GM13977 (cell line): ENCODE measurements at places on chromosomes 1 and 21.

DNA sequence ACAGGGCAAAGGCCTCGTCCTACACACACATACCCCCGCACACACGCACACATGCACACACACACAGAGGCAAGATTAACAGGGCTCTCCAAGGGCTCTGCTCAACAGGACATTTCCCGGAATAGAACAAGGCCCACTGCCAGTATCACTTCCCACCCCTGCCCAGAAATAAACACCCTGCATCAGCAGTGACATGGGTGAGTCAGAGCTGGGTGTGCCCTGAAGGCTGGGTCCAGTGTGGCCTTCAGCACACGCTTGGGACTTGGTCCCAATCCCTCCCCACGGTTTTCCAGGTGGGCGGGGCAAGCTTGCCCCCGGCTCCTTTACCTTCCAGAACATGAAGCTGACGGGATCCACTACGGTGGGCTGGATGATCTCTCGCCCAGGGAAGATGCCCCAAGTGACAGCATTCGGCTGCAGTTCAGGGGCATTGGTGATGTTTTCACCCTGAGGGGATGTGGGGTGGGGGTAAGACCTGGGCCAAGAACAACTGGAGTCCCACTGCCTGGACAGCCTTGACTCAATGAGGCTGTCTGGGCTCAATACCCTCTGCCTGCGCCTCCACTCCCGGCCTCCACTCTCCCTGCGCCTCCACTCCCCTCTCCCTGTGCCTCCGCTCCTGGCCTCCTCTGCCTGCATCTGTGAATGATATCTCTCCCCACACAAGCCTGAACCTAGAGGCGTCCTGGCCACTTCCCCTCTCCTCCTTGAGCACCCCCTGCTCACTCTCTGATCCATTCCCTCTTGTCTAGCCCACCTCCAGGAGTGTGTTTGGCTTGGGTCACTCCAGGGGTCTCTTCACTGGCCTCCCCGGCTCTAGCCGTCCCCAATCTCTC, 14.7 kb downstream of the MTHFR start:
- no peak for DNase-seq

DNA sequence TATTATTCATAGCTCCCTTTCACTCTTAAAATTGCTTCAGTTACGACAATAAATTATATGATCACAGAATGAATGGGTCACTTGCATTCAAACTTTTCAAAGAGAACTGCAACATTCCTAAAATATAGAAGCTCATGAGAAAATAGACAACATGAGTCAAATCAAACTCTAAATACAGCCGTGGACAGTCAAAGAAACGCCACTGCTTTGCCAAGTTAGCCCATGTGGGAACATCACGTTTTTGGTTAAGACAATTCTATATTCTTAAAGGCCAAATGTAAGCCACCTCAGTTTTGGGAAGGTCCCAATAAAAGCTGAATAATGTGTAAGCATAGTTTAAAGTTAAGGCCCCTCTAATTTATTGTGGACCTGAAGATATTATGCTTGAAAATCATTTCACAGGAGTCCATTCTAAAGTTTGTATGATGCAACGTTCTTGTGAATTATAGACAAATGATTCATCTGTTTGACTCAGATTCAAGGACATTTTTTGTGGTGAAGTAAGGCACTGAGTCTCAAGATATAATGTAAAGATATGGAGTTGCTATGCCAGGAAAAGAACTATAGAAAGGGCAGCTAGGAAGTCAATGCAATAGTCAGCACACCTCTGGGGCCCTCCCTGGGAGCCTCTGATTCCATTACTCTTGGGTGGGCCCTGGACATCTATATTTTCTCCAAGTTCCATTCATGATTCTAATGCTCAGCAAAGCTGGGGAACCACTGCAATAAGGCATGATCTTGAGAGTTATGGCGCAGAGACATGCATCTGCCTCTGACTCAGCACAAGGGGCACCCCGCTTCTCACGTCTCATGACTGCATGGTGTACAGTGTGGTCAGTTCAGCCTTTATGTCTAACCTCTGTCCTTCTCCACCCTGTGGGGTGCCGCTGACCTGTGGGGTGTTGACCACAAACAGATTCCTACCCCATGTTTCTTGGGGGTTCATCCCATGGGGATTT, 33.9 kb downstream of the ETS2 start:
- DNase-seq = no peak

- no peak for DNase-seq
Observed at GRCh38 chr1:5960336-5960735, 31.9 kb downstream of the NPHP4 start.

- no peak for DNase-seq
Observed at GRCh38 chr1:228310162-228310792, 96.4 kb downstream of the TRIM11 start.

- no peak for DNase-seq
Observed at GRCh38 chr1:211192227-211192626, 58.3 kb upstream of the KCNH1 start.

DNA sequence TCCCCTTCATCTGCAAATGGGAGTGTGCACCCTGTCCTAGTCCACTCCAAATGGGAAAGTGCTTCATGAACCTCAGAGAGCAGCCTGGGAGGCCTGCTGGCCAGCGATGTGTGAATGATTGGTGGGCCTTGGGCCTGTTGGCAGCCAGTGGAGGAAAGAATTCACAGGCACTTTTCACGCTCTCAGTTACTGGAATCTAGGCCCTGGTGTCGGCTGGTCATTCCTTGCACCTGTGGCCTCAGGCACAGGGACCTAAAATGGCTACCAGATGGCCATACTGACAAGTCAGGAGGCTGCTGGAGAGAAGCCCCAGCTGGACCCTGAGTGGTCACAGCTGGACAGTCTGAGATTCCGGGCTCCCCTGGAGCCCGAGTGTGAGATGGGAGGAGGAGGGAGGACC, 18.4 kb upstream of the EDN2 start:
- DNase-seq = no peak

DNA sequence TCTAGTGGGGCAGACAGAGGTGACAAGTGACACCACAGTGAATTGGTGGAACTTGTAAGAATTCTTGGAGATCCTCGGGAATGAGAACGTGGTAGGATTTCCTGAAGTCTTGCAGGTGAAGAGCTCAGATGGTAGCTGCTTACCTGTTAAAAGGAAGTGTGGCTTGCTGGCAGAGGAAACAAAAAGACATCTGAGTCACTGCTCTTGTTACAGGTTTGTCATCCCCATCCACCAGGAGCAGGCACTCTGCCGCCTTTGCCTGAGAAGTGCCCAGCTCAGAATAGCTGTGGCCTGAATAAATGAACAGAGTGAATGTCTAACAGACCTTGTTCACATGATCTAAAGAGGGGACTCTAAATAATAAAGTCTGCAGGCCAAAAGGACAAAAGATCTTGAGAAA, 12.3 kb upstream of the ZSCAN20 start:
- DNase-seq = no peak

DNA sequence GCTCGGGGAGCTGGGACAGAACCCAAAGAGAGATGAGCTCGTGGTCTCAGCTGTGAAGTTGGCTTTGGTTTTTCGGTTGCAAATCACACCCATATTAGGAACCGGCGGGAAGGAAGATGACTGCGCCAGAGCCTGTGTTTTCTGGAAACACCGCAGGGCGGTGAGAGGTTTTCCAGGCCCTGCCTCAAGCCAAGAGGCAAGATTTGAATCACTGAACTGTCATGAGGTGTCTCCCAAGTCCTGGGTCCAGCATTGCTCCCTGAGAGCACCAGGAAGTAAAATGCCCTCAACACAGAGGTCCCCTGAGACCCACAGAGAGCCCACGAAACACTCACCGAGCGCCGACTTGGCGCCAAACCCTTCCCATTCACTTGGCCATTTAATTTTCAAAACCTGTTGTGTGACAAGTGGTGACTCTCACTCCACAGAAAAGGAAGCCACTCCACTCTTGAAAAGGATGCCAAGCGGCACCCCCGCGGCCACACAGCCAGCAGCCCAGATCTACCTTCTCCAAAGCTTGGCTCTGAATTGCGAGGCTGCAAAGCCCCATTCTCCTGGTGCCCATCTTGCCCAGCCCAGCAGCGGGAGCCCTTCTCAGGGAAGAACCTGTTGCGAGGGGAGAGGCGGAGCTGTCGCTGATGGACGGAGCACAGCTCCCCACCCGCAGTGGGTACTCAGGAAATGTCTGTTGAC, 99.0 kb upstream of the RUNX3 start:
- no peak for DNase-seq

DNA sequence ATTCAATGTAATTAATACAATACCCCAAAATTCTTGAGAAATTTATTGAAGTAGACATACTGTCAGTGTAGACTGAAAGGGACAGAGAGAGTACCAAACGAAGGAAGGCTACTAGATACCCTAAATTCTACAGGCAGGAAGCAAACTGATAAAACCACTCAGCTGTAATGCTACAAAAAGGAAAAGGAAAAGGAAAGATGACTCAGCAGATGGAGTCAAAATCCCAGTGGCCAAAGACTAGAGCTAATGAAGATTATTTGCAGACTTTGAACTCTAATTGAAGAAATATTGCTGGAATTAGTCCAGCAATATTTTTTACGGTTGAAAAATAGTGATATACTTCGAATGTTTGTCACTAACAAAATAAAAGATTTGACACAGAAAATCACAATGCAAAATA, 671.9 kb downstream of the BRINP3 start:
- no peak for DNase-seq

- no peak for DNase-seq
Observed at GRCh38 chr1:52691821-52692220, 6.3 kb downstream of the COA7 start.

DNA sequence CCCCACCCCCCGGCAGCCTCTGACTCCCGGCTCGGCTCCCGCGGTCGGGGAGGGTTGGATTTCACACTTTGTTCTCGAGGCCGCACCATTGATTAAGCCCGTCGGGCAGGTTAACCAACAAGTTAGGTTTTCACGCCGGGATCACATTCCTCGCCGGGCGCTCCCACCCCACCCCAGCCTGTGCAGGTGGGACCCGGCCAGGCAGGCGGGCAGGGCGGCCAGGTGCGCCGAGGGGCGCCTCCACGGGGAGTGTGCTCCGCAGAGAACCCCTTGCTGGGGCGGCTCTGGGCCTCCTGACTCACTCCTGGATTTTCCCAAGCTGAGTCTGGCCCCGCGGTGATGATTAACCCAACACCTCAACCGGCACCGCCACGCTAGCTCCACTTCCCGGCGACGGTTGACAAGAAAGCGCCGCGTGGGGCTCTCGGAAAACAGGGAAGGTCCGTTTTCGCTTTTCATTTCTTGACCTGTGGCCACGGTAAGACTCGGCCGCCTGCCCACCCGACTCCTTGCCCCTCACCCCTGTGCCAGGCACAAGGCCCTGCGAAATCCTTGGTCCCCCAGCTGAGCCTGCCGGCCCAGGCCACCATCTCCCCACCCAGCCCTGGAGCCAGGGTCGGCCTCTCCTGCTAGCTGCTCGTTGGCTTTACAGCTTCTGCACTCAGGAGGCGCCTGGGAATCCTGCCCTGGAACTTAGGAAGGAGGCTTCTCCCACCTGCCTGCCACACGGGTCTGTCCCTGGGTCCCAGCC, 8.8 kb upstream of the TTLL10 start:
- DNase-seq = no peak
